ENCODE measurements at places on chromosomes 13 and 19.

DNA sequence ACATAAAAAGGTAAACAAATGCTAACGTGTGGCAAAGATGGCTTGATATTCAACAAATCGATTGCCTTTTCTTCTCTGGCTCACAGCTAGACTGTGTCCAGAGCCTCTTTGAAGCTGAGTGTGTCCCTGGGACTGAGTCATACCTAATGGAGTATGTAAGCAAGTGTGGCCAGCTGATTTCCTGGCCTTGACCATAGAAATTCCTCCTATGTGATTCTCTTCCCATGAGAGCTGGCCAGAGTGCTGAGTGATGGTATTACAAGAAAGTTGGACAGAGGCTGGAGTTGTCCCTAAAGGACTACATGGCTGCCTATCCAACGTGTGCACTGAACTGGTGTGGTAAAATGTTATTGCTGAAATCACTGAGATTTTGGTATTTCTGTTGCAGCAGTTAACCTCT, 320.1 kb upstream of the SLC10A2 start:
- DNase-seq = no peak

GRCh38 chr13:40217675-40218074, 448.8 kb downstream of the FOXO1 start:
- no peak for DNase-seq

- DNase-seq = no peak
These were observed 187.2 kb downstream of the EFNB2 start for GRCh38 chr13:106348075-106348840.

DNA sequence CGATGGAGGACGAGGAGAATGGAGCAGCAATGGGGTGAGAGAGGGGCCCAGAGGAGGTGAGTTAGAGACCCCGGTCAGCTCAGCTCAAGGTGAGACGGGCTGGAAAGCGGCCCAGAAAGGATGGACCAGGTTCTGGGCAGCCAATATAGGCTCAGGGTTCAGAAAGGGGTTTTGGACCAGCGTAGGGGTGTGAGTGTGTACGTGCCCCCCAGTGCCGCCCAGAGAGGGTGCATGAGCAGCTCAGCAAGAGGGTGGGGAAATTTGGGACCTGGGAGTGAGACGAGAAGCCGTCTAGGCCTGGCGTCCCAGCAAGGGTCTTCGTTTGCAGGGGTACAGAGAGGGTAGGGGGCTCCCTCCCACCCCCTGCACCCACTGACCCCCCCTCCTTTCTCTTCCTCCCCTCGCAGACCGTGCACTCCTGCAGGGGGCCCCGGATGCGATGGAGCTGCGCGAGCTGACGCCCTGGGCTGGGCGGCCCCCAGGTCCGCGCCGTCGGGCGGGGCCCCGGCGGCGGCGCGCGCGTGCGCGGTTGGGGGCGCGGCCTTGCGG, 12.1 kb downstream of the FUT6 start:
- no peak for DNase-seq

GRCh38 chr13:43227721-43228120, 204.3 kb downstream of the DNAJC15 start:
- DNase-seq = no peak

DNA sequence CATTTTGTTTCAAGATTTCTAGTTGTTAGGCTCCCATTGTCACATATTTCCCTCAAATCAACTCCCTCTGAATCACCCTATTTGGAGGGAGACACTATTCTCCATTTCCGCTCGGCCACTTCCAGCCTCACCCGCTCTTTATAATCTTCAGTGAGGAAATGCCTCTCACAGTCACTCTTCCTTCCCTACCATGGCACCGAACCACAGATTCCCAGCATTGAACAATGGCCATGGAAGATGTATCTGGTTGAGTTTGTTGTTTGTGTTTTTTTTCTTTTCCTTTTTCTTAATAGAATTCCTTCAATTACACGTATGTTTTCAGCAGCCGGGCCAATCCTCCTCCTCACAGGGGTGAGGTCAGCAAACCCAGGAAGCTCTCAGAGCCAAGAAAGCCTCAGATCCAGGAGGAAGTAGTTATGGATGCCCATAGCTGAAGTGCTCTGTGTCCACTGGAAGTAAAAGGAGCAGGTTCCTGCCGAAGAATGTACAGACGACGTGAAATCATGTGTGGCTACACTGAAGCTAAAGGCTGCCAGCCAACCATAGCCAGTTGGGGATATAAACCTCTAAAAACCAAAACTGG, 472.1 kb downstream of the FOXO1 start:
- DNase-seq = no peak

- no peak for DNase-seq
These were observed 1.1 kb upstream of the MVB12A start for GRCh38 chr19:17418710-17419109.

DNA sequence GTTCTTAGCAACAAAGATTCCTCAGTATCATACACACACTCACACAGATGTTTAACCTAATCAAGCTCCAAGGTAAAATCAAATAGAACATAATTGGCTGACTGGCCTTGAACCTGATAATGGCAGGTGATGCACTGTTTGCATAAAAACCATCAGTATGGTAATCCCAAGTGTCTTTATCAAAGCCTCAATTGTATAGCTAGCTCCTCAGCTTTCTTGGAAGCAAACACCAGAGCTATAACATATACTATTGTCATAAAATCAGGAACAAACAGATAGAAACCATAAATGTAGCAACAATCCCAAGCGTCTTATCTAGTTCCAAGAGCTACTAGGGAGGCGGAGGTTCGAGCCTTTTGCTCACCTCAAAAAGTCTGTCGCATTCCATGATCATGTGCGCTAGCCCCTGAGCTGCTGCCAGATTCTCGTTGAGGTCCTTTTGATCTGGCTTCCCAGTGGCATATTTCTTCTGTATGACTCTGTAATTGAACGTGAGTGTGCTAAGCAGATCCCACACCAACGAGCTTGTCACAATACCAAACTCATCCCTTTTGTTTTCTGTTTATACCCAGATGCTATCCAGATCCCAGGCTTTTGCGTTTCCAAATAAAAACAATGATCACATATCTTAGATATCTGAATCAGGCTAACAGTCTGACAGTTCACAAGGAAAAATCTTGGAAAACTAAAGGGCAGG, 95.3 kb downstream of the KL start:
- no peak for DNase-seq

DNA sequence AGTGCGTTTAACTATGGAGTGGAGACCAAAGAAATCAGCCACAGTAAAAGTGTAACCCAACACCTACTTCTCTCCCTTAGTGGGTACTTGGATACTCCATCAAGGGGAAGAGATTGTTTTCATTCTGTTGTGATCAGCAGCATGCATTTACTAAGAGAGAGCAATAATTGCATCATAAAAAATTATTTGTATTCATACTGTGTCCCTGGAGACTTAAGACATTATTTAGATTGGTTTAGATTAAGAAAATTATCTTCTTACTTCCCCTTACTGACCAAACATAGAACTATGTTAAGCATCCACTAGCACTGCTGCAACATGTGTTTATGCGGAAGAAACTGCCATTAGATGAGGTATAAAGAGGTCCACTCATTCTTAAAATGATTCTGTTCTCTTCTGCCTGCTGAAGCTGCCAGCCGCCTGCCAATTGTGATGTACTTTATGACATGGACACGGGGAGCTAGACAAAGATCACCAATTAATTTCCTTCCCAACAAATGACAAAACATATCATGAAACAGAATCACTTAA, 738.5 kb downstream of the DIAPH3 start:
- DNase-seq = no peak

GRCh38 chr19:14035706-14036105, 4.1 kb downstream of the IL27RA start:
- DNase-seq = no peak

DNA sequence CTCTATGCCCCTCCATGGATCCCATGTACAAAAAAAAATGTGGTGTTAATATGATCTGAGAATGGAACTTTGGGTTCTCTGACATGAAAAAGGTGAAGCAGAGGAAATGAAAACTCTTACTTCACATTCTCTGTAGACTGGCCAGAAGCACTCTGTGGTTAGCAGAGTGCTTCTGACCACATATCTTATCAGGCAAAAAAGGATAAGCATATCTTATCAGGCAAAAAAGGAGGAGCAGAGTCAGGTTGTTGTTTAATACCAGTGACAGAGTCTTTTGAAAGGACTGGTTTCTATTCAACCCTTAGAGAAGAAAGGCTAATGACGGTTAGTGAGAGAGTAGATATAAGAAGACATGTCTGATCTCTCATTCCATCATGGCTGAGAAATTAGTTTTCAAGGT, 1404.8 kb downstream of the SLITRK1 start:
- no peak for DNase-seq

GRCh38 chr13:100673713-100674571, 653 bp downstream of the TMTC4 start:
- peak; percentile 21 for DNase-seq

DNA sequence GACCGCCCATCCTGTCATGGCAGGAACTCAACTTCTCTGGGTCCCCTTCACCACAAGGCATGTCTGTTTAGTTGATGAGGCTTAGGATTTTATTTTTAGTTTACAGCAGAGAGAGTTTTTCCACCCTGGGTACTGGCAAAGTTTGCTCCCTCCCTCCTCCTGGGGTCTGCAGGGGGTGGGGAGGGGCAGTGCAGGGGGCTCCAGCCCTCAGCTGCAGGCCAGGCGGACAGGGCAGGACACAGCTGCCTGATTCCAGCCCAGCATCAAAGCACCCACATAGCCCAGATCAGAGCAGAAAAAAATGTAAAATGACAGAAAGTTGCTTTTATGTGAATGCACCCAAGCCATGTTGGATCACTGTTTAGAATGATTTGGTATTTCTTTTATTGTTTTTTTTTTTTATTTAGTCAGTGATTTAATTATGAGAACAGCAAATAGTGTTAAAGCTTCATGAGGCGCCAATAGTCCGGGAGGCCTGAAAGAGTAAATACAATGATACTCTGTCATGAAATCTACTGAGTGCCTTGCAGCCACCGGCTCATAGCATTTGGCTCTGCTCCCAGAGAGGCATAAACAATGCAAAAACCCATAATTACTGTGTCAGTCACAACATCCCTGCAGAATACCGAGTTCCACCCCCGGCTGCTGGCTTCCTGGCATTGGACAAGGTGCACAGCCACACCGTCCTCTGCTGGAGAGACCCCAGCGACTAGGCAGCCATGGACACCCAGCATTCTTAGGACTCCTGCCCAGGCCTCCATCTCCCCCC, 923.5 kb downstream of the UQCRFS1 start:
- no peak for DNase-seq

DNA sequence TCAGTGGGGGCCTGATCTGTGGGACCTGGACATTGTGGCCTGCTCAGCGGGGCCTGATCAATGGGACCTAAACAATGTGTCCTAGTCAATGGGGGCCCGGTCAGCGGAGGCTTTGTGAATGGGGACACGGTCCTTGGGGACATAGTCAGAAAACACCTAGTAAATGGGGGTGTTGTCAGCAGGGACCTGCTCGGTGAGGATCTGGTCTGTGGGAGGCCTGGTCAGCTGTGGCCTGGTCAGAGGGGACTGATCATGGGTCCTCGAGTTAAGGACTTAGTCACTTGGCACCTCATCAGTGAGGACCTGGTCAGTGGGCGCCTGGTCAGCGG, 44.5 kb upstream of the TPM4 start:
- DNase-seq = no peak

- no peak for DNase-seq
These were observed at the start of gene ERCC1 for GRCh38 chr19:45423589-45424190. TSS of gene ERCC1 (minus strand) at chr19:45423917. CDS start at chr19:45423374, 543 bp downstream.

GRCh38 chr13:100532090-100532766, 56.4 kb downstream of the GGACT start:
- no peak for DNase-seq

DNA sequence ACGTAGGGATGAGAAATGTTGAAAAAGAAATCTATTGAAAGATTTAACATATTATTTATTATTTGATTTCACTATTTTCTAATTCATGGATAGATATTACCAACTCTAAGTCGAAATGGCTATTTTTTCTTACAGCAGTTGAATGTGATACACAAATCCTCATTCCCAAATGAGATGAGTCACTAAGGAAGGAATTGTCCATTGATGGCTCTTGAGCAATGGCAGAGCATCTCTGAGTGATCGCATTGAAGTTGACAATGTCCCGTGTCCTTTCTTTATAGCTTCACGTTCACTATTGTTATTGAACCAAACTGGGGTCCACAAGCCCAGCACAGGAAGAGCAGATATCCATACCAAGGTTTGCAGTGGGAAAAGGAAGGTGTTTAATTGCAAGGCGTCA, 648.3 kb upstream of the SPRY2 start:
- DNase-seq = no peak

DNA sequence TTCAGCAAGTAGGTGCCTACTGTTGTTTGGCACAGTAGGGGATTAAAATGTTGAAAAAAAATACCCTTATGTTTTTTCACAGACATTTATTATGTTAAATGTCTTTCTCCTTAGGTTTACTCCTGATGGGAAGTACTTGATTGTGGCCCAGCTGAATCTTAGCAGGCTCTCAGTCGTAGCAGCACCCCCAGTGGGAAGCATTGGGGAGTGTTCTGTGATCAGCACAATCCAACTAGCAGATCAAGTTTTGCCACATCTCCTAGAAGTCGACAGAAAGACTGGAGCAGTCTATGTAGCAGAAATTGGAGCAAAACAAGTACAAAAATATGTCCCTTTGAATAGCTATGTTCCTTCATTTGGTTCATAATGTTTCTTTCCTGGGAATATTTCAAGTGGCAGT, 9.3 kb downstream of the NHLRC3 start:
- no peak for DNase-seq

DNA sequence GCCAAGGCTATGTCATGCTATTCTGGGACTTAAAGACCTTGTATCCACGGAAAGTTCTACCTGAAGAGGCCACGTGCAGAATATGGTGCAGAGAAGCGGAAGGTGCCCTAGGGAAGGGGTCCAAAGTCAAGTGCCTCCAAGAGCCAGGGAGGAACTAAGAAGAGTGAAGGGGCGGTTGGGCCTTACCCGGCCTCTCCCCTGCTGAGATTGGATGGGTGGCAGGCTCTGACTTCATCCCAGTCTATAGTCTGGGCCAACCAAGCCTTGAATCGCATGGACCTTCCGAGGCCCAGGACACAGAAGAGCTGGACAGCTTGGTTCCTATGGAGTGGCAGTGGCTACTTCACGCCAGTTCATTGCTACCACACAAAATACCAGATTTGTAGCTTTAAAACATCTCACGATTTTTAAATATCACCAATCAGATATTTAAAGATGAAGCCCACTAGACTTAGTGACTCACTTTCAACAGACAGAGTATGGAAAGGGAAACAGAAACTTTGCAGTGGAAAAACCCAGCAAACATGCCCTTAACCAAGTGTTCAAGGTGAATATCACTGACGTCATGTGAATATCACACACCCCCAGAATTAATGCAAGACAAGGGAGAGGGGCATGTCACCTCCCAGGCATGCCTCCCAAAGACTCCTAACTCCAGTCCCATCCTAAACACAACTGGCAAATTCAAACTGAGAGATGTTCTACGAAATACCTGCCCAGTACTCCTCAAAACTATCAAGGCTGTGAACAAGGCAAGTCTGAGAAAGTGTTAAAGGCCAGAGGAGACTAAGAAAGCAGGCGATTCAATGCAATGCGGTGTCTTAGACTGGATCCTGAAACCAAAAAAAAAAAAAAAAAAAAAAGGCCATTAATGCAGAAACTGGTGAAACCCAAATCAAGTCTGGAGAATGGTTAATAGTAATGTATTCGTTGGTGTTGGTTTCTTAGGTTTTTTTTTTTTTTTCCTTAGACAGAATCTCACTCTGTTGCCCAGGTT, 10.2 kb downstream of the C19orf12 start:
- no peak for DNase-seq
